ENCODE measurements at places on chromosomes 16 and 17. TPM values are rescaled to one million over a fixed set of nuclear protein-coding genes. Genes with fewer than 3 reads are reported as not detected.

DNA sequence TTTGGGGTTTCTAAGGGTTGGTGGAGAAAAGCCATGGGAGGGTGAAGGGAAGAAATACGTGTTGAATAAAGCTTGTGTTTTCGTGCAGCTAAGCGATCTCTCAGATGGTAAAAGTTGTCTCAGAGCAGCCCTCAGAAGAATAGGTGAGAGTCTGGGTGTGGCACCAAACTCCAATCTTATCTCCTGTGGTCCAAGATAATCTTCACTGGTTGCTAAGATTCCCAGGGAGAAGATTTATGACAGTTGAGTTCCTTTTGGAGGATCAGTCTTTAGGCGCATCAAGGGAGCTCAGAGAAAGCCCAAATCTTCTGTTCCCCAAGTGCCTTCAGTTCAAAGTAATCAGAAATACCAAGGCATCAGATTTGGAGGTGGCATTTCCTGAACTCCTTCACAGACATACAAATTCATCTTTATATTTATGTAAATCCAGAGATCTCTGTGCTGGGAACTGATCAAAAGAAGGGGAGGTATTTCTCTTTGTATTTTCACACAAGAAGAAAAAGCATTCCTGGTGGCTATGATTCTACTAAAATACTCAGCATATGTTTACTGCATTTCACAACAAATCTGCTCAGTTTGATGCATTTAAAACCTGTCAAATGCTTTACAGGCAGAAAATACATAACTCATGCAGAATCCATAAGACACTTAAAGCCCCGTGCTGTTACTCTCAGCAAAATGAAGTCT is 102.9 kb downstream of the ABCC12 start:
- DNase-seq = no peak

The PRSS33 gene
- not detected for total RNA-seq

The CPHXL2 gene
- not detected for total RNA-seq

DNA sequence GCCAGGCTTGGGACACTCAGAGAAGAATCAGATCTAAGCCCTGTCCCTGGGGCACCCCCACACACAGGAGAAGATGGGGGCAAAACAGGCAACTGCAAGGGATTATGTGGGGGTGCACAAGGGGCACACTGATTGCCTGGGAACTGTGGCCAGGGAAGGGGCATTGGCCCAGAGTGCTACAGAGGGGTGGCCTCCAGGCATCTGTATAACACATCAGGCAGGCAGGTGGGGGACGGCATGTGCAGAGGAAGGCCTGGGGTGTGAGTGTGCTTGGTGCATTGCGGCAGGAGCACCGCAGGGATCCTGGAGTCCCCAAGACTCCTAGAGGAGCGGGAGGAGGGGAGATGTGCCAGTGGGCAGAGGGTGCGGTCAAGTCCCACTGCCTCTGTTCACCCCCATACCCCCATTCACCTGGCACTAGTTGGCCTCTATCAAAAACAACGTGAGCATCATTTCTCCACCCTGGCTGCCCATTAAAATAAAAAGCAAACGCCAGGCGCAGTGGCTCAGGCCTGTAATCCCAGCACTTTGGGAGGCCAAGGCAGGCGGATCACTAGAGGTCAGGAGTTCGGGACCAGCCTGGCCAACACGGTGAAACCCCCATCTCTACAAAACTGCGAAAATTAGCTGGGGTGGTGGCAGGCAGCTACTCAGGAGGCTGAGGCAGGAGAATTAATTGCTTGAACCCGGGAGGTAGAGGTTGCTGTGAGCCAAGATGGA is 41.5 kb downstream of the C16orf82 start:
- DNase-seq = no peak

- peak; percentile 13 for DNase-seq
These were observed 35.5 kb upstream of the TMEM92 start for GRCh38 chr17:50238601-50239280.

DNA sequence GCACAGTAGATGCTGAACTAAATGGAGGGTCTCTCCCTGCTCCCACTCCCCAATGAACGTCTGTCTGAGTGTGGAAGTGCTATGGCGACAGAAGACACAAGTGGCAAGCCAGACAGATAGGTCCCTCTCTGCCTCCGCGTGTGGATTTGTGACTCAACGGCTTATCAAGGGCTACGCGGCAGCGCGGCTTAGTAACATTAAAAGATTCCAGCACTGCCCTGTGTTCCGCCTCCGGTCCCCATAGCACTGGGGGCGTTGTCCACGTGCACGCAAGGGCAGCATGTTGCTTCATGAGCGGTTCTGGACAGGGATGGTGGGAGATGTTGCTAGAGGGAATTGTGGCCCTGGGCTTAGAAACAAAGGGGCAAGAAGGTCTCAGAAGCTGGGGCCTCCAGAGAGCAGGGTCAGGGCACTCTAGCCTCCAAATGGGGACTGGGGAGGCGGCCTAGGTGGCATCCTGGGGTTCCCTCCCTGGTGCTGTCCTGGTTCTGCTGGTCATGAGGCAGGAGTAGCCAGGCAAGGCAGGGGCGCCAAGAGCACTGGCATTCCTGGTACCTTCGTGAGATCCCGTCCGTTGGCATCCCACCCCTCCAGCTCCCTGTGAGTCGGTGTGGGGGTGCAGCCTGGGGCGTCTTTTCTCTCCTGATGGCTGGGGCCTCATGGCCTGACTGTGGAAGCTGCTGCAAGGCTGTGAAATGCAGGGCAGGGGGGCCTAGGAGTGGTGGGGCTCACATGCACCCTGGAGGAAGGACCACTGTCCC is 9.1 kb downstream of the CRHR1 start:
- no peak for DNase-seq

The TEX19 gene
- not detected for total RNA-seq

GRCh38 chr16:55663225-55663624 is 7.4 kb downstream of the SLC6A2 start:
- no peak for DNase-seq

The SPATA32 gene
- not detected for total RNA-seq

GRCh38 chr16:57536306-57537193 is at the start of gene CCDC102A:
TSS of gene CCDC102A (minus strand) at chr16:57536571. CDS start at chr16:57529177, 7,394 bp downstream.
- DNase-seq = no peak

The CORO1A gene
- total RNA-seq = 8.3 TPM

- DNase-seq = no peak
These were observed 56.5 kb downstream of the KSR1 start for GRCh38 chr17:27512511-27513346.

The SULT1A1 gene
- total RNA-seq = 7.1 TPM

GRCh38 chr16:1794908-1795666 is 1.6 kb upstream of the IGFALS start:
- DNase-seq = no peak

The TLCD2 gene
- 7.5 TPM for total RNA-seq

- peak; percentile 16 for DNase-seq
These were observed 54.8 kb downstream of the GRB2 start for GRCh38 chr17:75350706-75351105.

DNA sequence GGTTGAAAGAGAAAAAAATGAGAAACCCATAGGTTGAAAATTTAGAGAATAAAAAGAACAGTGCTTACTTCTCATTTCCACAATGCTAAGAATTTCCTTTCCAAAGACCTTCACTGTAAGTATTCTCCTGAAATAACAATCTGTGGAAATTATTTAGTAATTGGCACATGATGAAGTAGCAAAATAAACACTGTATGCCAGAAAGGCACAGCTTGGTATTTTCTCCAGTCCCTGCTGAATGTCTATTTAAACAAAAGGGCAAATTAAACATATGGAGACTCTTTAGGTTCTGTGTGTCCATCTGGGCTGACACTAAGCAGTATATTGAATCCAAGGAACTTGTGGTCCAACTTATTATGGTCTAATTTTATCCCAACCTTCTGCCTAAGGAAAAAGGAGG is 46.1 kb downstream of the CHCT1 start:
- no peak for DNase-seq

- no peak for DNase-seq
These were observed 318.4 kb downstream of the SEC14L1 start for GRCh38 chr17:77459018-77459755.

DNA sequence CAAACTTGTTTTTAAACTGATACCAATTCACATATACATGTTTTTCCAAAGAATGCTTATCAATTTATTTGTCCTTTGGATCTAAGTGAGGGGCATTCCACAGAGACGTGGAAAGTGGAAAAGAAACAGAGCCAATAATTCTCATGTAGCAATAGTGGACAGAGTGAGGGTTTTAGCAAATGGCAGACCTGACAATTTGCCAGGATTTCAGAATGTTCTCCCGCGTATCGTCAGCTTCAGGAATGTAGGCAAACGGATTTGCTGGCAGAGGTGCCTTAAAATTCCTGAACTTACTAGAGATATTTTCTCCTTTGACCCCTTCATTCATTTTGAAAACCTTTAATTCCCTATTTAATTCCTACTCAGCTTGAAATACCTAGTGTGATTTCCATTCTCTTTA is 193.4 kb upstream of the CPHXL start:
- no peak for DNase-seq

- no peak for DNase-seq
These were observed 671.1 kb downstream of the WWOX start for GRCh38 chr16:78770353-78771091.

- no peak for DNase-seq
These were observed 2.3 kb upstream of the P2RX1 start for GRCh38 chr17:3918372-3919122.

The SBK1 gene
- total RNA-seq = 0.70 TPM

GRCh38 chr16:23014592-23014991 is 134.7 kb downstream of the USP31 start:
- DNase-seq = no peak

DNA sequence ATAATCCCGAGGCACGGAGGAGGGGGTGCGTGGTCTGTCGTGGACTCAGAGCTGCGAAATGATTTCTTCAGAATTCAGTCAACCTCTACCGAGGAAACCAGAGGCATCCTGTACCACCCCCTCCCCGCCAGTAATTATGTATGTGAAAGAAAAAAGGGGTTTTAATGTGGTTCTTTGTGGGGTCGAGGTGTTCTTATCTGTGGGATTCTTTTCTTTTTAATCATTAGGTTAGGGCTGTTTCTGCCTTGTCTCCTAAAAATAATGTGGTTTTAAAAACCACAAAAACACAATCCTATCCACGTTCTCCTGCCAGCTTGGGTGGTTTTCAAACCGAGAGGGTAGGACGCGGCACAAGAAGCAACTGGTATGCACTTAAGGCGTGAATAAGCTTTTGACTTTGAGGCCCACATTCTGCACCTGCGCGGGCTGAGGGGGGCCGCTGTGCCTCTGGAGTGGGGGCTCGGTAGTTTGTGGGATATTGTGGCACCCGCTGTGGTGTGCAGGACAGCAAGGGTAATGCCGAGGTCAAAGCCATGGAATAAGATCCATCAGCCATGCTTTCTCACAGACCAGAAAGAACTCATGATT is 1.0 kb downstream of the SLC47A1 start:
- DNase-seq = peak; percentile 87

DNA sequence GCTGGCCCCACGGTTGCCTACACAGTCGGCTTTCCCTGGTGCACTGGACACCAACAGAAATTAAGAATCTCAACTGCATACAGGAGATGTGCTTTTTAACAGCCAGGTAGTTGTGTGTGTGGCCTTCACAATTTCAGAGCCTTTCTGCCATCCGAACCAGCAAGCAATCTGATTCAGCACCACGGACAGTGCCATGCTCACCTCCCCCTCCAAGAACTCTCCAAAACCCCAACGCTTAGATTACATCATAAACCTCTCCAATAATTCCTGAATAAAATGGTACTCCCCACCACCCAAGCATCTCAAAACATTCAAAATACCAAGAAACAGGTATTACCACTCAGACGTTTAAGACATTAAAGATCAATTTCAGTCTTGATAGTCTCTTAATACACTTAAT is 31.8 kb downstream of the USP7 start:
- peak; percentile 42 for DNase-seq

- no peak for DNase-seq
These were observed 7.4 kb downstream of the PRKCB start for GRCh38 chr16:23843143-23843542.

- DNase-seq = no peak
These were observed 5.9 kb upstream of the FDXR start for GRCh38 chr17:74878658-74879057.

GRCh38 chr16:84062734-84063640 is 20.4 kb upstream of the SLC38A8 start:
- peak; percentile 47 for DNase-seq

GRCh38 chr17:573036-573435 is 141.6 kb downstream of the VPS53 start:
- DNase-seq = no peak

The CACNG4 gene
- not detected for total RNA-seq

The KRT20 gene
- not detected for total RNA-seq

The KRT17 gene
- 95.2 TPM for total RNA-seq

GRCh38 chr17:63382136-63382535 is 64.0 kb downstream of the CYB561 start:
- peak; percentile 92 for DNase-seq

The SLFN12L gene
- total RNA-seq = 0.05 TPM

DNA sequence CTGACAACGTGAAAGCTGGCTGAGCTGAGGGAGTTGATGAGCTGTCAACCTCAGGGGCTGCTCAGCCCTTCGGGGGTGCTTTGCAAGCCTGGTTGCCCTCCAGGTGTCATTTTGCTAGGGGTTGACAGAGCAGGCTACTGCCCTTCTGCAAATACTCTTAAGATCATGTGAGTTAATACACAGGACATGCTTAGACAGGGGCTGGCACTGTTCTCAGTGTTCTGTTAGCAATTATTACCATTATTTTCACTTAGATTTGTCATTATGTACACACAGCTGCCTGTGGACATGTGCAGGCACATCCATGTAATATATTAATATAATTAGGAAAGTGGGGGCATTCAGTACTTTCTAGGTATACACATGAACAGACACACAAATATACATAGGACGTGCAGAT is 554.3 kb upstream of the HSBP1 start:
- no peak for DNase-seq

GRCh38 chr16:68915589-68915988 is 72.3 kb downstream of the TANGO6 start:
- no peak for DNase-seq

DNA sequence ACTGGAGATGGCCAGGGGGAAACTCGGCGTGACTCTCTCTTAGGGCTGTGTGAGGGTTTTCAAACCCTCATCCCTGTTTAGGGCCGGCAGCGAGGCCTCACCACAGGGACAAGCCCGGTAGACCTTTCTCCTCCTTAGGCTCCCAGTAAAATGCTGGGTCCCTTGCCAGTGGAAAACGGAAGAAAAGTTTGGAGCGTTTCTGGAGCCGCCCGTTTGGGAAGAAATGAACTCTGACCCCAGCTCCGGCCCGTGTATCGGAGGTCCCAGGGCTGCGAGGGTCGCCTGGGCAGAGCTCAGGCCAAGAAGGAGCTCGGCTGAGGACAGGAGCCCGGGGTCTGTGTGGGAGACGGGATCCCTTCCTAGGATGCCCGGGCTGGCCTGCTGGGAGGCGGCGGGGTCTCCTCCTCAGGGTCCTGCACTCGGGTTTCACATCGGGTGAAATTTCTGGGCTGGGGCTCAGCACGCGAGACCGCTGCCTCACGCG is 23.2 kb downstream of the ZNF213 start:
- DNase-seq = no peak

GRCh38 chr16:11091021-11091785 is 146.8 kb downstream of the CLEC16A start:
- DNase-seq = no peak

- no peak for DNase-seq
These were observed 1.7 kb downstream of the GINS2 start for GRCh38 chr16:85686912-85687591.

The TNFRSF13B gene
- not detected for total RNA-seq

- no peak for DNase-seq
These were observed 258.8 kb downstream of the IRF8 start for GRCh38 chr16:86157616-86158247.

Data from renal cortical epithelial cell (primary cell).